ENCODE measurements at places on chromosomes 2 and 18. TPM values are rescaled to one million over a fixed set of nuclear protein-coding genes. Genes with fewer than 3 reads are reported as not detected.

Gene HJURP
- 43.1 TPM for total RNA-seq

Gene MAB21L4
- total RNA-seq = not detected

Gene PPP4R1
- total RNA-seq = 165 TPM

Gene TTN
- total RNA-seq = 0.85 TPM

Gene IL1RL2
- total RNA-seq = 1.7 TPM

Gene RAX
- not detected for total RNA-seq

Gene SMCHD1
- total RNA-seq = 72.9 TPM

Gene ALLC
- under 0.01 TPM for total RNA-seq

Gene THSD7B
- 4.2 TPM for total RNA-seq

Gene POTEI
- total RNA-seq = under 0.01 TPM

Gene TFPI
- 866 TPM for total RNA-seq

Gene GLI2
- total RNA-seq = 9.8 TPM

Gene MDH1B
- total RNA-seq = 0.56 TPM

Gene ATP6V1B1
- 0.38 TPM for total RNA-seq

Gene MYO5B
- 0.28 TPM for total RNA-seq

Gene KIF3C
- 11.5 TPM for total RNA-seq

Measured in regular cardiac myocyte (primary cell).